Stomach (tissue), 19 donors: ENCODE measurements at places on chromosomes 5 and 9. TPM values are rescaled to one million over a fixed set of nuclear protein-coding genes. Genes with fewer than 3 reads are reported as not detected.

DNA sequence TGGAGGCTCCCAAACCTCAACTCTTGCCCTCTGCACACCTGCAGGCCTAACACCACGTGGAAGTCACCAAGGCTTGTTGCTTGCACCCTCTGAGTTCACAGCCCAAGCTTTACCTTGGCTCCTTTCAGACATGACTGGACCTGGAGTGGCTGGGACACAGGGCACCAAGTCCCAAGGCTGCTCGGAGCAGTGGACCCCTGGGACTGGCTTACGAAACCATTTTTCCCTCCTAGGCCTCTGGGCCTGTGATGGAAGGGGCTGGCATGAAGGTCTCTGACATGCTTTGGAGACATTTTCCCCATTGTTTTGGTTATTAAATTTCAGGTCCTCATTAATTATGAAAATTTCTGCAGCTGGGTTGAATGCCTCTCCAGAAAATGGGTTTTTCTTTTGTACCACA, 994.4 kb upstream of the NUDT12 start:
- no peak for DNase-seq

DNA sequence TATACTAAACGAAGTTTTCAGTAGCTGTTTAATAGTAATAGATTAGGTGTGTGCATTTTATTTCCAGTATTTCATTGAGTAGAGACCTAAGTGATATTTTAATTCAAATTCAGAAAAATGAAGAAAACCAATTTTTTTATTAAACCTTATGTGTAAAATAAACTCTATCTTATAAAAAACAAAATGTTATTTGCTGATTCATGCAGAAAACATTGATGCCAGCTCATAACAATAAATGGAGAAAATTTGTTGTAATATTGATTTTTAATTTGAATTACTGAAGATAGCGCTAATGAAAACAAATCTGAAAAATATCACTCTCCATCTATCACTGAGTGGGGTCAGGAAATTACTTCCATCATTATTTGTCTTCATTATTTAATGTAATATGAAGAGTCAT, 1177.8 kb upstream of the SEMA6A start:
- DNase-seq = no peak

SPAG8 gene
- total RNA-seq = not detected

DNA sequence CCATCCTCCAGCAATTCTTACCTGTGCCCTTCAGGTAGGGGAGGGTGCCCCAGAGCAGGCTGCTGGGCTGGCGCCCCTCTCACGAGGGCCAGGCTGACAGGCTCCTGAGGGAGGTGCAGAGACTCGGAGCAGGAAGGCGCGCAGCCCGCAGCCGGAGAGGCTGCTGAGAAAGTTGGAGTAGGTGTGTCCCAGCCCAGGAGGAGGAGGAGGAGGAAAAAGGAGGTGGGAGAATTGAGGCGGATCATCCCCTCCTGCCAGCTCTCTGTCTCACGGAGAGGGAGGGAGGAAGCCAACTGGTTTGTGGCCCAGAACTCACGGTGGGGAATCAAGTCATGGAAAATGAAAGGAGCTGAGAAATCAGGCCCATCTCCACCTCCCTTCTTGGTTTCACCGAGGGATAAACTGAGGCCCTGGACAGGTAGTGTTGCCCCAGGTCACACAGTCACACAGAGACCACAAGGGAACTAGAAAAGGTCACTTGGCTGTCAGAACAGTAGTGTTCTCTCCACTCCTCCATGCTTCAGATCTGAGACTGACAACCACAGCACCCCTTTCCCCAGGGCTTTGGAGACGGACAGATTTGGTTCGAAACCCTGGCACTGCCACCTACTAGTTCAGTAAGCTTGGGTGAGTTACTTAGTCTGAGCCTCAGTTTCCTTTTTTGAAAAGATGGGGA, at the start of gene FAT2:
FAT2 (minus strand) TSS at position 188 of the 676 bp plus-strand sequence. CDS start 22,400 bp downstream, outside the sequence.
- DNase-seq = no peak

BHMT gene
- not detected for total RNA-seq

NOL6 gene
- 17.1 TPM for total RNA-seq

GRCh38 chr5:181191526-181192336, 13.3 kb downstream of the TRIM7 start:
- peak; percentile 97 for DNase-seq

DNA sequence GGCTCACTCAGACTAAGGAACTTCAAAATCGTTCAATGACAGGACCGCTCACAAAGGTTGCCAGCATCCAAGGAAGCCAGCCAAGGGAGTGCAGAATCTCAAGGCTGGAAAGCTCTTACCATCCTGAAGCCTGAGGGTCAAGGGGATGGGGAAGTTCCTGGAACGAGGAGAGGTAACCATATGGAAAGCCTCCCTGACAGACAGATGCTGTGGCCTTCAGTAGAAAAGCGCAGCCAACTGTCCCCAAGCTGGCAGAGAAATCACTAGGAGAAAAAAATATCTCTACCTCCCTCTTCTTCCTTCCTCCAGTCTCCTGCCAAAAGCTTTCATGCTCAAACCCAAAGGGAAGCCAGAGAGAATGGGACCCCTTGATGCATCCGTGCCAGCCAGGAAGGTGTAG, 90.5 kb upstream of the RANBP3L start:
- no peak for DNase-seq

DNA sequence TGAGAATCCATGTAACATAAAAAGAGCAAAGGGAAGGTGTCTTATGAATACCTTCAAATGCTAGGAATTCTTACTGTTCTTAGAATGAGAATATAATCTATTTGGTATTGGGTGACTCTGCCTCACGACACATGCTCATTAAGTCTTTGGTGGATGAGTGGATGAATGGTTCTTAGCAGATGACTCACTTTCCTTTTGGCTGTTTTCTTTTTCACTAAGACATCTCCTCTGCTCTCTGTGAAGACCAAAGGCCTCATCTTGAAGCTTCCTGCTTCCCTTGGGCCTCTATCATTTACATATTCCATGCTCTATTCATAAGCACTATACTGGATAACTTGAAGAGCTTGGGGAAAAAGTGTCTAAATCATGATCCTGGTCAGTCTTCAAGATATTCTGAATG, 468.1 kb downstream of the SPATA31D1 start:
- DNase-seq = no peak
